Stimulated activated CD4-positive, alpha-beta T cell treated with anti-CD3 and anti-CD28 coated beads, Interleukin-1b, Interleukin-23, amount 100 ng/mL, for 1 hour (primary cell): ENCODE measurements at places on chromosomes 5 and 9.

DNA sequence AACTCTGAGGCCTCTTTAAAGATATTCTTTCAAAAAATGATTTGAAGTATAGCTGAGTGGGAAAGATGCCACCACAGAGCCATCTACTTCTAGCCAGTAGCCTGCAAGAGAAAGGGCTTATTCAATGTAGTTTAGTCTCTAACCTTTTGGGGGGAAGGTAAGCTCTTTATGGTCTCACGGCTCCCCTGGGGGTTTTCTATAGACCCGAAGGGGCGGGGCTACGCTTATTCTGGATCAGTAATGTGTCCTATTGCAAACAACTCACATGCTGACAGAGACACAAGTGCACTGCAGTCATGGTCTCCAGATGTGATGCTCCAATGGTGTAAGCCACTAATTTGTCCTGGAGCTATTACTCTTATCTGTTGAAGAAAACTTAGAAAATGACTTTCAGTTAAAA, 53.4 kb upstream of the RPS23 start:
- no peak for DNase-seq

- no peak for DNase-seq
These were observed 27.2 kb downstream of the CCDC69 start for GRCh38 chr5:151196556-151197290.

GRCh38 chr9:79196606-79197005, 375.2 kb upstream of the TLE4 start:
- no peak for DNase-seq

DNA sequence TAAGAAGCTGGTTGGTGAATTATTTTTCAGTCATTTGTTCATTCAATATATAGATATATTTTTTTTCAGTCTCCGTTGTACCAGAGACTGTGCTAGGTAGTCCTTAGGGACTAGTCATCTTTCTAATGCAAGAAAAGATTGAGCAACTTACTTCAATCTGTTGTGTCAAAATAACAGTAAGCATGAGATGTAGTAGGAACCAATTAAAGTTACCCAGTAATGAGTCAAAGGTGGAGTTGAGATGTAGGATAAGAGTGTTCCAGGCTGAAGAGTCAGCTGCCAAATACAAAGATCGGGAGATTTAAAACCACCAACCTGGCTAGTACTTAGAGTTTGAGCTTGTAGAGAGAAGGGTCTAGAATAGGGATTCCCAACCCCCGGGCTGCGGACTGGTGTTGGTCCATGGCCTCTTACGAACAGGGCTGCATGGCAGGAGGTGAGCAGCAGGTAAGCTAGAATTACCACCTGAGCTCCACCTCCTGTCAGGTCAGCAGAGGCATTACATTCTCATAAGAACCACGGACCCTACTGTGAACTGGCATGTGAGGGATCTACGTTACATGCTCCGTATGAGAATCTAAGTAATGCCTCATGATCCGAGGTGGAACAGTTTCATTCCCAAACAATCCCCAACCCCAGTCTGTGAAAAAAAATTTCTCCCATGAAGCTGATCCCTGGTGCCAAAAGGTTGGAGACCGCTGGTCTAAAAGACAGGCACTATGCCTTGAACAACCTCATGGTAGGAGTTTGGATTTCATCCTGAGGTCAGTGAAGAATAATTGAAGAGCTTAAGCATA, 1241.5 kb upstream of the WWC1 start:
- no peak for DNase-seq

- no peak for DNase-seq
These were observed 79.0 kb downstream of the ADCY2 start for GRCh38 chr5:7474821-7475403.

- DNase-seq, result no peak
These were observed 258.1 kb downstream of the SYK start for GRCh38 chr9:91059713-91060112.

DNA sequence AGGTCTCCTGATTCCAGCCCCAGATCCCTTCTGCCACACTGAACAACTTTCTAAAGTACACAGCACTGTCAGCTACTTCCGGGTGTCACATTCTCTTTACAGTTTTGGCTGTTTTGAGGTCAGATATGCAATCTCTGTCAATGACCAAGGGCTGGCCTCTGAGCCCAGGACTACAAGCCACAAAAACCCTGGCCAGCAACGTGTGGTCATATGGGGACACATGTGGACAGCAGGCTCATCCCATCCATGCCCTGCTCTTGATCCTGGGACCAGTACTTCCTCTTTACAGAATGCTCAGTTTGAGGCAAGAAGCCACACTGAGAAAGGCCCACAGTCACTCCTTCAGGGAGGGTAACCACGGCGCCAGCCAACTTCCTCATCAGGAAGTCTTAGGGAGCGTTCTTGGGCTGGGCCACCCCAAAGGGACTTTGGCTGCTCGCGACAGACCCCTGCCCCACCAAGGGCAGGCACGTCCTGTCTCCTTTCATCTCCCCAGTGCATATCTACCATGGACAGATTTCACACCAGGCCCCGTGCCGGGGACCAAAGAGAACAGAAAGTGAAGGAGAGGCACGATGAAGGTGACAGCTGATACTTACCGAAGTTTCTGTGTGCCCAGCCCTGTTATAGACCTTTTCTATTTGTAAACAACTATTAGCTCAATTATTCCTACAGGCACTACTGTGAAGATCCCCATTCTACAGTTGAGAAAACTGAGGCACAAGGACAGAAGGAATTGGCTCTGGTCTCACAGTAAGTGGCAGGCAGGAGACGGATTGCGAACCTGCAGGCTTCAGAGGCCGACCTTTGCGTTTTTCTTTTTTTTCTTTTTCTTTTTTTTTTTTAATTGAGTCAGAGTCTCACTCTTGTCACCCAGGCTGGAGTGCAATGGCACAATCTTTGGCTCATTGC, 37.3 kb downstream of the STK10 start:
- DNase-seq, result no peak

DNA sequence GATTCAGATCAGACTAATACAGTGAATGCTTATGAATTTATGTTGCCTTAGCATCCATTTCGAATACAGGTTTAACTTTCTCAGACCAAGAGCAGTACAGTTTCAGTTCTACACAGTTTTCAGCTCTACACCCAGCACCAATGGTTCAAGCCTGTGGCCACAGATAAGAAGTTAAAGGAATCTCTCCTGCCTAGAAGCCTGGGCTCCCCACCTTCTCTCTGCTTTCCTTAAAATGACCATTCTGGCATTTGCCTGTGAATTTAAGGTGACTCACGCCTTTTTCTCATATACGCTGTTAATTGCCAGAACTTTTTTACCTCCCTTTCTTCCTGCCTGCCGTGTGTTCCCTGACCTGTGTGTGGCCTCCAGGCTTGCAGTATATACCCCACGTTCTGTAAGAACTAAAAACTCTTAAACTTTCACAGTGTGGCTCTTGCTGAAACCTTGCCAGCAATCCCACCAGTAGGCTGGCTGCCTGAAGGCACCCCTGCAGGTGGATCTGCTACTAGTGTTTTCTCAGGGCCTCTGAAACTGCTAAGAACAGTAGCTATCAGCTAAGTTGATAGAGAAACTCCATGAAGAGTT, 692.8 kb upstream of the CDH18 start:
- no peak for DNase-seq

GRCh38 chr9:35071814-35072460, 488 bp downstream of the VCP start:
- peak; percentile 52 for DNase-seq

GRCh38 chr9:4618700-4619099, 43.4 kb upstream of the PLPP6 start:
- no peak for DNase-seq
